Peyer's patch (tissue), 4 donors: ENCODE measurements at places on chromosomes 4 and X. TPM values are rescaled to one million over a fixed set of nuclear protein-coding genes. Genes with fewer than 3 reads are reported as not detected.

- no peak overlapping the region for H3K27ac ChIP-seq
- H3K4me3 ChIP-seq: no peak overlapping the region
- no peak for DNase-seq
- no peaks in the 10 kb centered on the region for H3K36me3 ChIP-seq
- H3K27me3 ChIP-seq: no peaks in the 10 kb centered on the region
Measured at GRCh38 chr4:71020611-71021010, 27.2 kb downstream of the DCK start.

GRCh38 chr4:3498901-3499510, 33.2 kb downstream of the LRPAP1 start:
- DNase-seq: no peak
- H3K27me3 ChIP-seq: no peaks in the 10 kb centered on the region
- H3K4me3 ChIP-seq: no peak overlapping the region
- no peaks in the 10 kb centered on the region for H3K4me1 ChIP-seq
- no peaks in the 10 kb centered on the region for H3K36me3 ChIP-seq

DNA sequence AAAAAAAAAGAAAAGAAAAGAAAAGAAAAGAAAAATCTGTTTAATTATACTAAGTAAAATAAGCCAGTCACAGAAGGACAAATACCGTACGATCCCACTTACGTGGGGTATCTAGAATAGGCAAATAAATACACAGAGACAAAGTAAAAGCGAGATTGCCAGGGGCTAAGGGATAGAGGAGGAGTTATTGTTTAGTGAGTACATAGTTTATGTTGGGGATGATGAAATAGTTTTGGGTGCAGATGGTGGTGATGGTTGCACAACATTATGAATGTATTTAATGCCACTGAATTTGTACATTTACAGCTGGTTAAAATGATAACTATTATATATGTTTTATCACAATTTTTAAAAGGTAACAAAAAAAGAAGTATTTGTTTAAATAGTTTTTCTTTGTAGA, 7.1 kb downstream of the CA5B start:
- no peaks in the 10 kb centered on the region for H3K4me1 ChIP-seq
- no peak overlapping the region for H3K4me3 ChIP-seq
- no peak for DNase-seq
- H3K27me3 ChIP-seq: no peaks in the 10 kb centered on the region
- H3K36me3 ChIP-seq: no peaks in the 10 kb centered on the region

GRCh38 chr4:11954093-11954492, 525.4 kb upstream of the HS3ST1 start:
- H3K27ac ChIP-seq: no peak overlapping the region
- H3K4me3 ChIP-seq: no peak overlapping the region
- no peak for DNase-seq
- no peaks in the 10 kb centered on the region for H3K36me3 ChIP-seq
- no peaks in the 10 kb centered on the region for H3K27me3 ChIP-seq

DNA sequence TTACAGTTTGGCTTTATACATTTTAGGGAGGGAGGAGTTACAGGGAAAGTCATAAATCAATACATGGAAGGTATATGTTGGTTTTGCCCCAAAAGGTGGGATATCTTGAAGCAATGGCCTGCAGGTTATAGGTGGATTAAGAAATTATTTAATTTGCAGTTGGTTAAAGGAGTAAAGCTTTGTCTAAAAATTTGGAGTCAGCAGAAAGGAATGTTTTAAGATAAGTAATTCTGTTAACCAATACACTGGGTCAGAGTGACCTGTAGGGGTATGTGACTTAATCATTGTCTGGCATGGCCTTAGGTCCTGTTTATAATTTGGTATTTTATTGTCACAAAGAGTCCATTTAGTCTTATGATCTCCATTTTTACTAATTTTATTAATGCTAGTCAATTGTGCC, 115.0 kb downstream of the AGTR2 start:
- H3K4me3 ChIP-seq: no peak overlapping the region
- no peaks in the 10 kb centered on the region for H3K27me3 ChIP-seq
- H3K27ac ChIP-seq: no peak overlapping the region
- no peaks in the 10 kb centered on the region for H3K36me3 ChIP-seq
- no peak for DNase-seq

GRCh38 chr4:94530073-94530472, 78.3 kb downstream of the PDLIM5 start:
- no peaks in the 10 kb centered on the region for H3K36me3 ChIP-seq
- H3K4me1 ChIP-seq: no peaks in the 10 kb centered on the region
- no peaks in the 10 kb centered on the region for H3K27me3 ChIP-seq
- DNase-seq: no peak
- no peak overlapping the region for H3K27ac ChIP-seq

DNA sequence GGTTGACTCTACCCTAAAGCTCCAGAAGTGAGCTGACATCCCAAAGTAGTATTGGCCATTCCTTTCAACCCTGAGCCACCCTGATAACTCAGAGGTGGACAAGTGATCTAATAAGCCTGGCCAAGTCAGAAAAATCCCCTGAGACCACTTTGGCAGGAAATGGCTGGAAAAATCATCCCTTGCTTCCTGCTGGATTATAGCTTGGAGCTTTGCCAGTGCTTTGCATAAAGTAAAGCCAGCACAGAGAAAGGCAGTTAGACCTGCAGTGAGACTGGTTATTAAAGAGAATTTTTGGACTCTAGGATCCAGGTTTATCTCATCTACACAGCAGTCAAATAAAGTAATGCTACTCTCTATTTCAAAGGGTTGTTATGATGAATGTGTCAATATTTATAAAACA, 6.4 kb downstream of the CXCL3 start:
- no peaks in the 10 kb centered on the region for H3K27me3 ChIP-seq

DNA sequence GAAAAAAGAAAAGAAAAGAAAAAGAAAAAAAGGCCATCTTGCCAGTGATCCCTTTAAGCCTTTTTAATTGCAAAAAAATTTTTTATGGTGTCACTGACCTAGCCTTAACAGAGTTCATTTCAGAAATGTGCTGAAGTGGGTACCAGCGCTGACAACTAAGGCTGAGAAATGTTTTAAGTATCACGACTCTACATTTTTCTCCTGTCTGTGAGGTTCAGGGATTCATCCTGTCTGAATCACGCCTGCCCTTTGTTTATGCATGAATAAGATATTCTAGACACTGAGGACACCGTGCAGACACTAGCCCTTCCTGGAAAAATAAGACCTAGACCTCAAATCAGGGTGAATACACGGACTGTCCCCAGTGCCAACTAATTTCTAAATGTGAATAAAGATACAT, 154.4 kb upstream of the NOCT start:
- no peaks in the 10 kb centered on the region for H3K4me1 ChIP-seq
- H3K4me3 ChIP-seq: no peak overlapping the region
- no peak for DNase-seq
- no peaks in the 10 kb centered on the region for H3K27me3 ChIP-seq
- no peak overlapping the region for H3K27ac ChIP-seq

DNA sequence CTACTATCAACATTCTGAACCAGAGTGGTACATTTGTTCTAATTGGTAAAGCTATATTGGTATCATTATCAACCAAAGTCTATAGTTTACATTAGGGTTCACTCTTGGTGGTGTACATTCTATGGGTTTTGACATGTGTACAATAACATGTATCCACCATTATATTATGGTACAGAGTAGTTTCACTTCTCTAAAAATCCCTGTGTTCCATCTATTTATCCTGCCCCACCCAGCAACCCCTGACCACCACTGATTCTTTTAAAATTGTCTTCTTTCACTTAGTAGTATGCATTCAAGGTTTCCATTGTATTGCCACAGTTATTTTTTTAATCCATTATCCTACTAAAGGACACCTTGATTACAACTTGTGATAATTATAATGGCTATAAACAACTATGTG, 15.3 kb upstream of the TMPRSS11D start:
- no peaks in the 10 kb centered on the region for H3K36me3 ChIP-seq
- no peak for DNase-seq
- no peaks in the 10 kb centered on the region for H3K27me3 ChIP-seq
- no peak overlapping the region for H3K4me3 ChIP-seq

DNA sequence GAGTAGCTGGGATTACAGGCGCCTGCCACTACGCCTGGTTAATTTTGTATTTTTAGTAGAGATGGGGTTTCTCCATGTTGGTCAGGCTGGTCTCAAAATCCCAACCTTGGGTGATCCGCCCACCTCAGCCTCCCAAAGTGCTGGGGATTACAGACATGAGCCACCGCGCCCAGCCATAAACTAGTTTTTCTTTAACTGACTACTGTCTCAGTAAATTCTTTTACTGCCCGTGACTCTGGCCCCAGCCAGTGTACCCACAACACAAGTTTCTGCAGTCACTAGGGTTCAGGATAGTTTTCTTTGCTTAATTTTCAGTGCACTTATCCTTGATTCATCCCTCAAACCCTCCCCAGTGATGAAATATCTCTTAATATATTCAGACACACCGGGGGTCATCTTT, 8.3 kb downstream of the SHROOM2 start:
- no peaks in the 10 kb centered on the region for H3K4me1 ChIP-seq
- no peaks in the 10 kb centered on the region for H3K36me3 ChIP-seq
- H3K27ac ChIP-seq: no peak overlapping the region
- H3K27me3 ChIP-seq: no peaks in the 10 kb centered on the region
- DNase-seq: no peak
- H3K4me3 ChIP-seq: no peak overlapping the region

DNA sequence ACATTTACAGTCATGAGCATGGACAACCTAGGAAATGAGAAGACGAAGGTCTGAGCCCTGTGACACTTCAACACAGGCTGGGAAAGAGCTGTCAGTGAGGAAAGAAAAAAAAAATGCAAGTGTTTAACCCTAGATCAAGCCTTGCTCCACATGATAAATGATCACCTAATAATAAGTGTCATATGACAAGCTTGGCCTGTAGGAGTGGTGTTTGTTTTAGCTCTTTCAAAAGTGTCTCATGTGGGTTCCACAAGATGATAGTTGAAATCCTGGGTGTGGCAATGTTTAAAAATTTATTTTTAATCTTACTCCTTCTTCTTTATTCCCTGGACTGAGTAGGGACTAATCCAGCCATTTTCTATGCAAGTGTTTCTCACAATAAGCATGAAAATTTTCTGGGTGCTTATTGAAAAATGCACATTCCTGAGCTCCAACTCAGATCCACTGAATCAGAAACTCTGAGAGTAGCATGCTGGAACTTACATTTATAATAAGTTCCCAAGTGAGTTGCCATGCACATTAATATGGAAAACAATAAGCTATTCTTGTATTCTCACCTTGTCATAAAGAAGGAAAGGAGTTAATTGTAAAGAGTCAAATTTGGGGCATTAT, 138.3 kb downstream of the AREG start:
- H3K4me3 ChIP-seq: no peak overlapping the region
- no peak for DNase-seq
- H3K4me1 ChIP-seq: no peaks in the 10 kb centered on the region
- no peaks in the 10 kb centered on the region for H3K36me3 ChIP-seq
- no peak overlapping the region for H3K27ac ChIP-seq

DNA sequence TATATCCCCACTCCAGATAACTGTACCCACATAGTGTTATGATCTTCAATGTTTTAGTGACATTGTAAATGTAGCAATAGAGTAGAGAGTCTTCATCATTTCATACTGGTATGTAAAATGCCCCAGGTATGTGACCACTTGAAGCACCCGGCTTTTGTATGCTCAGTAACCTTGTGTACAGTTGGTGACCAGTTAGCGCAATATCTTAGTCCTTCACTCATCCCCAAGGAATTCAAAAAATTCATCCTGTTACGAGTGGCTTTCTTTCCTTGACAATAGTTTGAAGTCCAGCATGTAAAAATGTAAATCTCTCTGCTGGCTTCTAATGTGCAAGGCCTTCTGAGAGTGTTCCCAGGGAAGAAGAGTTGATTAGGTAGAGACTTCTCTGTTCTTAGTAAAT, 145.6 kb downstream of the ARX start:
- H3K36me3 ChIP-seq: no peaks in the 10 kb centered on the region
- no peaks in the 10 kb centered on the region for H3K27me3 ChIP-seq
- H3K4me1 ChIP-seq: no peaks in the 10 kb centered on the region

DNA sequence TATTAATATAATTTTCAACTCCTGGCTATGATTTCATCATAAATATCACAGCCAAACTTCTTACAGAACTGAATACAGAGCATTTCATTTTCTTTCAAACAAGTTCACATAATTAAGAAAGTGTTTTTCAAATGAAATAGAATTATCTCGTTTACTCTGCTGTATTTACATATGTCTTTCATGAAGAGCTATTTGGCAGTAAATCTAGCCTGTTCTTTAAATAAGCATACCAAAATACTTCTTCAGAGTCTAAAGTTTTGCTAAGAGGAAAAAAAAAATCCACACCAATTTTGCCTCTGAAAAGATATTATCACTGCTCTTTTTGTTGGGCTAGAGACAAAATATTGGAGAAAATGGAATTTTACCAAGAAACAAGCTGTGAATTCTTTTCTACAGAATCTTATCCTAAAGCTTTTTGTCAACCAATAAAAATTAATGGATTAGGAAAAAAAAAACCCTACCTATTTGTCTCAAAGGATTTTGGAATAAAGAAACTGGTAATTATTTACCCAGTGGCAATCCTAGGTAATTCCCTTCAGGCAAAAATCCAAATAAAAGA, 287.9 kb upstream of the NR3C2 start:
- DNase-seq: no peak
- H3K4me3 ChIP-seq: no peak overlapping the region
- no peak overlapping the region for H3K27ac ChIP-seq
- no peaks in the 10 kb centered on the region for H3K4me1 ChIP-seq

GRCh38 chr4:23333556-23333945, 556.3 kb downstream of the PPARGC1A start:
- H3K36me3 ChIP-seq: no peaks in the 10 kb centered on the region
- DNase-seq: no peak
- H3K4me3 ChIP-seq: no peak overlapping the region
- no peaks in the 10 kb centered on the region for H3K27me3 ChIP-seq

DNA sequence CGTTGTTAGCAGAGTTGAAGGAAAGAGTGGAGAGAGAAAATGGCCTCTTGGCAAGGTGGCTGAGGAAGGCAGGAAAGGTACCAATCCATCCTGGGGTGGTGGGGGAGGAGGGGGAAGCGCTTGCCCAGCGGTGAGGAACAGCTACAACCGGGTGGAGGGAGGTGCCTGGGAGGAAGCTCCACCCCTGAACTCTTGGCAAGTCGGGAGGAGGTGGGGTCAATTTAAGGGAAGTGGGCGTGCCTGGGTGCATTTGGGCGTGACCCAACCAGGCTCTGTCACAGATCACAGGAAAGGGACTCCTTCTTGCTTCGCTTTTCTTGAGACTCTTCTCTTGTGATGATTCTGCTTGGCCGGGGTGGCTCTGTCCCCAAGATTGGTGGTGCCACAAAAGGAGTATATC, 41.7 kb downstream of the BCORL1 start:
- H3K36me3 ChIP-seq: no peaks in the 10 kb centered on the region

GRCh38 chr4:185623444-185624258, 88.3 kb upstream of the PDLIM3 start:
- no peak overlapping the region for H3K4me3 ChIP-seq
- no peaks in the 10 kb centered on the region for H3K27me3 ChIP-seq
- no peaks in the 10 kb centered on the region for H3K4me1 ChIP-seq
- no peak for DNase-seq
- no peak overlapping the region for H3K27ac ChIP-seq

- no peaks in the 10 kb centered on the region for H3K36me3 ChIP-seq
- H3K4me3 ChIP-seq: peak within 1 kb of the TSS; percentile 75
- DNase-seq: peak; percentile 82
Measured at GRCh38 chrX:48071064-48071985, at the start of gene ZNF630. Gene ZNF630 (minus strand): TSS chrX:48071640. CDS start chrX:48066886, 4,754 bp downstream.

The GRIA2 gene
- total RNA-seq: not detected

The C4orf50 gene
- not detected for total RNA-seq

The MND1 gene
- total RNA-seq: not detected

The ARMCX1 gene
- 2.4 TPM for total RNA-seq

The PTCHD1 gene
- not detected for total RNA-seq

The VEGFC gene
- total RNA-seq: 14.9 TPM

The NOX1 gene
- 1.9 TPM for total RNA-seq

The FAM133A gene
- not detected for total RNA-seq

The AMBN gene
- total RNA-seq: not detected

The NSUN7 gene
- 10.4 TPM for total RNA-seq

The GAGE13 gene
- total RNA-seq: not detected

The GRIA3 gene
- total RNA-seq: 0.47 TPM

The CCKAR gene
- total RNA-seq: not detected
